ENCODE measurements at places on chromosomes 5 and 9.

DNA sequence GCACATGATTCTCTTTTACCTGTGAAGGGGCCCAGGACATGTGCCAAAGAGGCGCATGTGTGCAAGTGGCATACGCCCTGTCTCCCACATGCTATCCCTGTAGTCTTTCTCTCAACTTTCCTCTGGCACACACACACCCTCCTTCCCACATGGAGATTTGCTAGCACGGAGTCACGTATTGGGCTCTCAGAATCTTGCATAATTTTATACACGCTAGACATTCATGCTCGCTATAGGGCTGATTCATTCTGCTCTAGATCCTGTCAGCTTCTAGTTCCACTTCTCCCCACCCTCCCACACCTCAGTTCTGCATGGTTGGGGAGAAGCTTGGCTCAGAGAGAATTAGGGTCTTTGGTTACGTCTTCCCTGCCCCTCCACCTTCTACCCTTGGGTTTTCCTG lies 72.8 kb downstream of the CD180 start:
- no peak for DNase-seq

- no peak for DNase-seq
Measured at GRCh38 chr9:14961372-14962068, 51.3 kb upstream of the FREM1 start.

- no peak for DNase-seq
Measured at GRCh38 chr9:113738893-113739604, 137.1 kb upstream of the ZNF618 start.

DNA sequence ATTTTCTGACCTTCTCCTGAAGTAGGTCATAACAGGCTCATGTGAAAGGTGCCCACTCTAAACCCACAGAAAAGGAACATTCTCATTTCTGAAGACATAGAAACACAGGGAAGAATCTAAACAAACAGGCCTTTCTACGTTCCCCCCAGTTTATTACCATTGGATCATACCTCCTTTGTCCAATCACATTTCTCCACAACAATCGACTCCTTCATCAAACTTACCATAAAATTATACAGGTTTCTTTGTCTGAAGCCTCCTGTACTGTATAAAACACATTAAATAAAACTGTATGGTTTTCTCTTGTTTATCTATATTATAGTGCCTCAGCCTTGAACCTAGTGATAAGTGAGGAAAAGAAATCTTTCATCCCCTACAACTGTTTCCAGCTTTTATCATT lies 340.7 kb downstream of the ENC1 start:
- DNase-seq, result no peak

DNA sequence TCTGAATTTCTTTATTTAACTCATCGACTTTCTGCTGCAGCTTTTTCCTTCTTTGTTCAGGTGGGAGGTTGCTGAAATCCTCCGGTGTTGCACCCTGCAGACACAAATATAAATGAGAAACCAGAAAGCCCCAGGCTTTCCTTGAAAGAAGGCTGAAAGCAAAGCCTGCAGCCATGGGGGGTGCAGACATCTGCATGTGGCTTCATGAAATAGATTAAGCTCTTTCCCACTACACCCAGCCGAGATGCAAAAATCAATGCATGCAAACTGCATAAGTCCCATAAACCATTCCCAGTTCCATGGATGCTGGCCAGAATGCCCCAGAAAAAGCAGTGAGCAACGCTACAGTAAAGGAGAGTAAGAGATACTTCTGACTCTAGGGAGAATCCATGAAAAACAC lies 73.6 kb downstream of the USP20 start:
- no peak for DNase-seq

- DNase-seq, result no peak
Measured at GRCh38 chr5:138722544-138723177, 30.6 kb upstream of the CTNNA1 start.

DNA sequence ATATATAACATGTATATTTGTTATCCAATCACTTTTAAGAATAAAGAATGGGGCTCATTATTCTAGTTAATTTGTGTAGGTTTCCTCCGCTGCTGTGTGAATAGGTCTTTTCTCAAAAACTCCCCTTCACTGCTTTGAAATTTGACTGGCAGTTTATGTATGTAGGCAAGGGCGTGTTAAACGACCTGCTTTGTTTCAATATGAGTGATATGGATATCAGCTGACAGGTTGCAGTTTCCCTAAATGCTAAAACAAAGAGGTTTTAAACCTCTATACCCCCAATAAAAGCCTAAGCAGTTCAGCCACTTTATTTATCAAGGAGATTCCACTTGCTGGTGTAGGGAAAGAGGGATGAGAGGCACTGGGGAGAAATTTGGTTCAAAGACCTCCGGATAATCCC lies 159.6 kb downstream of the TMEM167A start:
- DNase-seq, result no peak

GRCh38 chr9:92978345-92978875 lies 31.1 kb downstream of the FGD3 start:
- no peak for DNase-seq

- DNase-seq, result no peak
Measured at GRCh38 chr5:79173626-79174025, 62.0 kb downstream of the BHMT start.

DNA sequence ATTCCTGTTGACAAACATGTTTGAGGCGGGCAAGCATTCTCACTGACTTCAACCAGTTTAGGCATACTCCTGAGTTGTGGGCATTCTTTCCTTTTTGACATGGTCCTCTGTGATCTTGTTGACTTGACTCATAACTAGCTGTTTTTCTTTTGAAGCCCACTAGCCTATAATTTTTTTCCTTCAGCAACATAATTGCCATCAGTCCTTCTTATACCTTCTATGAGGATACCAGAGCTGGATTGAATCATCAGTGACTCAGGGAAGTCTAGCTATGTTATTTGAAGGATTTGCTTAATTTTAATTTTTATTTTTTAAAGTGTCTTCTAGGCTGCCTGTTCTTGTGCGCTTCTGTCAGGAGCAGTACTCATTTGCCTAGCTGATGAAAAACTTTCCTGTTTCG lies 259.5 kb downstream of the NR3C1 start:
- DNase-seq, result no peak

- no peak for DNase-seq
Measured at GRCh38 chr5:131406975-131407638, 143.3 kb downstream of the CDC42SE2 start.

- DNase-seq, result no peak
Measured at GRCh38 chr9:128995791-128996190, 32.3 kb downstream of the SH3GLB2 start.

GRCh38 chr5:140951636-140952035 lies 14.6 kb upstream of the PCDHAC2 start:
- DNase-seq, result no peak

- DNase-seq, result no peak
Measured at GRCh38 chr9:6089300-6089699, 73.9 kb upstream of the RANBP6 start.

- no peak for DNase-seq
Measured at GRCh38 chr5:141150224-141150992, 551 bp downstream of the PCDHB6 start.

GRCh38 chr9:20478786-20479185 lies 143.5 kb downstream of the MLLT3 start:
- no peak for DNase-seq

GRCh38 chr5:38718771-38719391 lies 126.9 kb upstream of the OSMR start:
- no peak for DNase-seq

GRCh38 chr5:177494346-177495195 lies 2.8 kb downstream of the PDLIM7 start:
- DNase-seq, result no peak

GRCh38 chr5:116411101-116411571 lies 163.5 kb downstream of the SEMA6A start:
- no peak for DNase-seq

DNA sequence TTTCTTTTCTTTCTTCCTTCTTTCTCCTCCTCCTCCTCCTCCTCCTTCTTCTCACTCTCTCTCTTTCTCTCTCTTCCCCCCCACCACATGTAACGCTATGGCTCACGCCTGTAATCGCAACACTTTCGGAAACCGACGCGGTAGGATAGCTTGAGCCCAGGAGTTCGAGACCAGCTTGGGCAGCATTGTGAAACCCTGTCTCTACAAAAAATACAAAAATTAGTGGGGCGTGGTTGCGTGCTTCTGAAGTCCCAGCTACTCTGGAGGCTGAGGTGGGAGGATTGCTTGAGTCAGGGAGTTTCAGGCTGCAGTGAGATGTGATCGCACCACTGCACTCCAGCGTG lies 736 bp upstream of the GLDC start:
- no peak for DNase-seq

DNA sequence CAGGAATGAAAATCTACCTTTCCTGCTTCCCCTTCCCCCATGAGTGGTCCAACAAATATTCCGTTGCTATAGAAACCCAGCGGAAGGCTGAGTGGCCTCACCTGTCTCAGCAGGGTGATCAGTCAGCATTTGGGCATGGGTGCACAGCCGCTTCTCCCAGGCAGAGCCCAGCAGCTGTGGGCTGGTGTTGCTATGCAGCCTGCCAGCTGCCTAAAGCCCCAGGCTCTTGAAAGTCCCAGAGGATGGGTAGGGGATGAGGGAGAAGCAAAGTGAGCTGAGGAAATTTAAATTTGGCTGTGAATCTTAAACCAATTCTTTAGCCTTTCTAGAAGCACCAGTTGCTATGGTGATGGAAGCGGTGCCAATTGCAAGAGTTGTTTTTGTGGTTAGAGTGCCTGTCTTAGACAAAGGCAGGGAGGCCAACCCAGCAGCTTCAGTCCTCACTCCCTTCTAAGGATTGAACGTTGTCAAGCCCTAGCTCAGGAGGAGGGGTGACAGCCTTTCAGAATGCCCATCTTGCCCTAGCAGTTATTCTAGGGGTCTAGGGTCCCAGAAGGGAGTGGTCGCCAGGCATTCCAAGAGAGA lies 151.5 kb upstream of the PITX1 start:
- DNase-seq, result no peak

- no peak for DNase-seq
Measured at GRCh38 chr9:135146241-135146640, 58.8 kb downstream of the OLFM1 start.

- no peak for DNase-seq
Measured at GRCh38 chr9:95103281-95103771, 214.2 kb downstream of the FANCC start.

DNA sequence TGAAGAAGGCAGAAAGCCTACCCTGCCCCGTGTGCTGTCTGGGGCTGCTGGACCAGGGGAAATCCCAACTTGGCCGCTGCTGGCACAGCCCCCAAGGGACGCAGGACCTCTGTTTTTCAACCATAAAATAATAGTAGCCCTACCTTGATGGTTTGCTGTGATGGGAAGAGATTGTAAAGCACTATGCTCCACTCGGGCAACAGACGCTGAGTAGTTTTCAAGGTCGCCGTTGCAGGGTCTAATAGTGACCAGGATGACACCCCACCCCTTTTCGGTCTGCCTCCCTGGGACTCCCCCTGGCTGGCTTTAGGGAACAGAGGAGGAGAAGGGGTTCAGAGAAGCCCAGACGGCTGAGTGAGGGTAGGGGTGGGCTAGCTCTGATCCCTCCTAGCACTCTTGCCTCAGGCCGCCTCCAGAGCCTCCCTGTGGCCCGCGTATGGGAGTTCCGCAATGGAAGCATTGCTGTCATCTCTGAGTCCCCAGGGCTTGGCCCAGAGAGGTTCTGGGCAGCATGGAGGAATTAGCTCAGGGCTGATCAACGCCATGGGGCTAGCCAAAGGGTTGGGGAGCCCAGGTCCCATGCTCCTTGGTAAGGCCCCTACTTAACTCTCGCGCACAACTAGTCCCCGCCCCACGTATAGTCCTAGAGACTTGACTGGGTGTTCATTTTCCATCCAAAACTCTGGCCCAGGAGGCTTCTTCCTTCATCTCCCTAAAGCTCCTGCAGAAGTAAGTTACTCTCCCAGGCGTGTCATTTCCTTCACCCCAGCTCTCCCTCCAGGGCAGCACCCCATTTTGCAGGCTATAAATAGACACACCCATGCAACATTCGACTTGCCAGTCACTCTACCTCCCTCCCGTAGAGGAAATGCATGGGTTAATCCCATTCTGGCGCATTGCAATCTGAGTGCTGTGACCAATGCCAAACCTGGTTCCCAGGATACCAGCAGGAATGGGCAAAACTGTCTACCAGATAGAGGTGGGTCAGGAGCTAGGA lies 1.1 kb upstream of the IRF1 start:
- no peak for DNase-seq

DNA sequence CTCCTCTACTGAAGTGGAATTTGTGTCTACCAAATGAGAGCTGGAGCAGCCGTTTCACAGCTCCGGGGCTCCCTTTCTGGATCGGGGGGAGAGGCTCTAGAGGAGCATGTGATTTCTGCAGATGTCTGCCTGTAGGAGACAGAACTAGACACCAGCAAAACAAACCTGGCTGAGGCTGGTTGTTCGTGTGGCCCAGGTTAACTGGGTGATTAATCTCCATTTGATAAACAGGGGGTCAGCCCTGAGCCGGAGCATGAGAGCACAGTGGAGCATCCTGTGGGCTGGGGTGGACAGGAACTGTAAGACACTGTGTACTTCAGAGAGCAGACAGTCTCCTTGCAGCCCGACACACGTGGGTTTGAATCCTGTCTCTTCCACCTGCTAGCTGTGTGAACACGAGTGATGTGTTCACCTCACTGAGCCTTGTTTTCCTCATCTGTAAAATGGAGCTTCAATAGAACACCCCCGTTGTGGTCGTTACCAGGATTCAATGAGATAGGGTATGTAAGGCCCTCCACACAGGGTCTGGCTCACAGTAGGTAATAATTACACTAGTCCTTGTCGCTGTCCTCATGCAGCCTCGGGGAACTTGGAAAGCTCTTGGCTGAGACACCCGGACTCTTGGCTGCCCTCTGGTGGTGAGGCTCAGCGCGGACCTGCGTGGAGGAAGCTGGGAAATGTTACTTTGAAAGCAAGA lies 12.9 kb downstream of the CXCL14 start:
- DNase-seq, result peak; percentile 56

DNA sequence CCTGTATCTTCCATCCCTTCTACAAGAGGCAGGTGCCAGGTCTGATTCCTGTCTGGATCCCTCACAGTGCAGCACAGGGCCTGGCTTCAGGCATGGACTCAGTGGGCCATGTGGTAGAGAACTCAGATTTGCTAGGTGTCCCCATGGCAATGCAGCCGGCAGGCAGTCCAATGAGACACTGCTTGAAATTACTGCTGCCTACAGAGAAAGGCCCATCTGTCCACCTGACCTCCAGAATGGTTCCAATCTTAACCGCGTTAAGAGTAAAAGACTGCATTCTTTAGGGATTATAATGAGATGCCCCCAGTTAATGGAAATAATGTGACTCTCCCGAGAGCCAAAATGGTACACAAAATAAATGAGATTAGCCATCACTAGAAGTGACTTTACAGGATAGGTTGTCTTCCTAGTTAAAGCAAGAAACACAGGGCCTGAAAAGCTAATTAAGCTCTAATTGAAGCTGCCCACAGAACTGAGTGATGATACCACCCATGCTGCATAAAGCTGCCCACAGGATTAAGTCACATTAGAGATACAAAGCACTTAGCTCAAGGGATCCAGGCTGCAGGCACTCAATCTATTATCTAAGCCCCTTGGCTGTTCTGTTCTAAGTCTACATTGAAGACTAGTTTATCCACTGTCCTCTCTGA lies 11.4 kb downstream of the FAM193B start:
- DNase-seq, result no peak

- DNase-seq, result no peak
Measured at GRCh38 chr5:67506241-67506640, 309.6 kb upstream of the CD180 start.

GRCh38 chr9:98381311-98382103 lies 126.1 kb upstream of the TBC1D2 start:
- no peak for DNase-seq

GRCh38 chr5:116480894-116481510 lies 93.6 kb downstream of the SEMA6A start:
- DNase-seq, result no peak

Data from activated CD4-positive, alpha-beta T cell treated with anti-CD3 and anti-CD28 coated beads, Interleukin-2, amount 50 U/mL, for 24 hours (primary cell).